ENCODE measurements at places on chromosomes 12 and 14.

GRCh38 chr12:47954058-47954457, 9.3 kb upstream of the TMEM106C start:
- DNase-seq: no peak

DNA sequence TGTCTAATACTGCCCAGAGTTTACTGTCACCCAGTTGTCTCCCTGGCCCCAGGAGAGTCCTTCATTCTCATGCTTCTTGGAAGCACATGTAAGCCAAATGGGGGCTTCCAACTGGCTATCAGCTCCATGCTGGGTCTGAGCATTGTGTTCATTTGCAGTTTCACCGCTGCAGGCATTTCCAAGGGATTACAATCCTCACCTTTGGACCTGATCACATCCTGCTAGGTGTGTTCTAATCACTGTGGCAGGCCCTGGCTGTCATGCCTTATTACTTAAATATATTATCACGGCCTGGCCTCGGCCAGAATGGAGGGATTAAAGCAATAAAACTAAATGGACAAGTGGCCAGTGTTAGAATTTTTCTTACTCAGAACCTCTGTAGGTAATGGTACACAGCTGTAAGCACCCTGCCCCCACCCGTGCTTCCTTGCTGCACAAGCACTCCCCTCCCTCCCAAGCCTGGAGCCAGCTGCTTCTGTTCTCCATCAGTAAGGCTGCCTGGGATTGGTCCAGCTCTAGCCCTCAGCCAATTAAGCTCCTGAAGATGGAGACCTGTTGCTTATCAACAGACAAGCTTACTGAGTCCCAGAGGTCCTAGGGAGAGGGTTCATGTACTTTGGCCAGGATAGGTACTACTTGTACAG, 175.9 kb upstream of the RBM19 start:
- no peak for DNase-seq

GRCh38 chr12:13211191-13211858, 14.8 kb downstream of the EMP1 start:
- DNase-seq: no peak

DNA sequence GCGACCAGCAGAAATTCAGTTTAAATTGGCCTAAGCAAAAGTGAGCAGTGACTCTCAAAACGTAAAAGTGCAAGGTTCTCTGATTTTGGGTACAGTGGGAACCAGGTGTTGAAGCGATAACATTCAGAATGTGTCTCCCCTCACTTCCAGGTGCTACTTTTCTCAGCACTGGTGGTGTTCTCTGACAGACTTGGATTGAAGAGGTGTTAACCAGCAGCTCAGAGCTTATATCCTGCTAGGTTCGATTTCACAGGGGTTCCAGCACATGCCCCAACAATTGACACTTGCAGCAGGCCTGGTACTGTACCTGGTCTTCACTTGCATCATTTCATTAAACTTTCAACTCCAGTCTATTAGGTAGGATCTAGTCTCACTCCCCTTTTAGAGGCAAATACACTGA, 680.2 kb downstream of the VRK1 start:
- DNase-seq: no peak

DNA sequence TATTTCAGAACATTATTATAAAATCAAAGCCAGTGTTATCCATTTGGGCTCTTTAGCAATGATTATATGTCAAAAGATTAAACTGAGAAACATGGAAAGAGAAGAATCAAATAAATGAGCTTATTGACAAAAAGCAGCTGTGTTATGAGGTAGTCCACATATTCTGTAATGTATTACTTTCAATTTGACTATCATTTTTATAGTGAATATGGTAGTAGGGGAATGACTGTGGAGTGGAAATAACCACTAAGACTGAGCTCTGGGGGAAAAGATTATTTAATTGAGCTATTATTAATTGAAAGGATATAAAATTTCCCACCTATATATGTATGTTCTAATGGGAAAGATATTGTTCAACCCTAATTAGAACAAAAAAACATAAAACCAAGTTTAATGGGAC, 381.3 kb downstream of the TMTC2 start:
- DNase-seq: no peak

DNA sequence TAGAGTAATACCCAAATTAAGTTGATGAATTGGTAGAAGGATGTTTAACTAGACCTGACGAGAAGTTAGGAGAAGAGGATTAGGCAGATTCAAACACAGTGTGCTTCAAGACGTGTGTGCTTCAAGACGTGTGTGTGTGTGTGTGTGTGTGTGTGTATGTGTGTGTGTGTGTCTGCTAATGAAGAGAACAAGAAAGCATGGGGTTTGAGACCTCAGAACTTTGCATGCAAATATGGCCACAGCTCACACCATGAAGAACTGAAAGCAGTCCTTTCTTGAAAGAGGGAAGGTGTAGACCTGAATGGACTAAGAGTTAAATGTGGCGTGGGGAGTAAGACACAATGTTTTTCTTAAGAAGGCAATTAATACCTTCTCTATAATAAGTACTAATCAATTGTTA, 32.5 kb upstream of the SSPN start:
- no peak for DNase-seq

- DNase-seq: no peak
These were observed 21.8 kb downstream of the CCNK start for GRCh38 chr14:99502989-99503421.

DNA sequence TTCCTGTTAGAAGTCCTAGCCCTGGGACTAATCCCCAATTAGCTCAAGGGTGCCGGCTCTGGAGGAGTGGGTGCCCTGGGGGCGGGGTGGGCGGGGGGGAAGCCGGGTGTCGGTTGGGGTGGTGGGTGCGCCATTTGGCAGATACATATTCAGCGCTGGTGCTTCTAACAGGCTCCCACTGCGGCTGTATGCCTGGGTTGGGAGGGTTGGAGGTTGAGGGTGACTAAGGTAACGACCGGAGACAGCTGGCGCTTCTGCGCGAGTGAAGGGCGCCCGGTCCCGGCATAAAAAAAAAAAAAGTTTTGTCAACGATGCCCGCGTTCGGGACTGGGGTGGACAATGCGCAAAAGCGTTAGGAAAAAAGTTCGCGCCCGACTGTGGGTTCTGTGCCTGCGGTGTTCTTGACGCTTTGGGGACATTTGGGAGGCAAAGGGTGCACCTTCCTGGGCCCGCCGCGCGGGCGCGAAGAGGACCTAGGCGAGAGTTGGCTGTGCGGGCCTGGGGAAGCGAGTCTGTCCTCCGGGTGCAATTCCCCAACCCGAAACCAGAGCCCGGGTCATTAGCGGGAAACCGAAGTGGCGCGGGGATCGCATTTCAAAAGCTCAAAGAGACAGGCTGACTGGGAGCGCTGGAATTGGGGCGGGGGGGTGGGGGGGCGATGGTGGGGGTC, 19.2 kb downstream of the TBX3 start:
- DNase-seq: no peak

Measured in NCI-H1105 (cell line).